ENCODE measurements at places on chromosomes 7 and 10.

GRCh38 chr7:146116521-146117222 is at the start of gene CNTNAP2:
CNTNAP2 (plus strand) TSS chr7:146116801; CDS start chr7:146116877, 76 bp downstream.
- DNase-seq, result no peak

- DNase-seq, result peak; percentile 45
Observed at GRCh38 chr10:7501157-7501556, 90.3 kb upstream of the SFMBT2 start.

GRCh38 chr10:29119374-29119773 is 169.5 kb upstream of the LYZL1 start:
- DNase-seq, result no peak

- no peak for DNase-seq
Observed at GRCh38 chr7:105689067-105689819, 108.0 kb upstream of the EFCAB10 start.

GRCh38 chr7:100826514-100827329 is 601 bp downstream of the EPHB4 start:
- DNase-seq, result peak; percentile 48

DNA sequence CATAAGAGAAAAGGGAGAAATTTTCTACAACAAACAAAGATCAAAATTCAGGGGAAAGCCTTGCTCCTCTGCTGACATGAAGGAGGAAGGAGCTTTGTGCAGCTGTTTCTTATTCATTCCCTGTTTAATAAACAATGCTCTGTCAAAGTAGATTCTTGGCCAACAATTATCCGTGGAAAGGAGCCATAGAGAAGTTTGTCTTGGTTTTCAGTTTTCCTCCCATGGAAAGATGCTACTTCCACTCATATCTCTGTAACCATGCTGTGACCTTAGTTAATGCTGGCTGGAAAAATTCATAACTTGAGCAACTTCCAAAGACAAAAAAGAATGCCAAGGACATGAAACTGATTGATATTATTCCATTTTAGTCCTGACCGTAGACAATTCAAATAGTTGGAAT is 8.1 kb downstream of the DDC start:
- DNase-seq, result no peak
